Peyer's patch (tissue), 4 donors: ENCODE measurements at places on chromosomes 12 and 14. TPM values are rescaled to one million over a fixed set of nuclear protein-coding genes. Genes with fewer than 3 reads are reported as not detected.

Gene PLD4
- total RNA-seq = 4.1 TPM

Gene MYH7
- 0.18 TPM for total RNA-seq

DNA sequence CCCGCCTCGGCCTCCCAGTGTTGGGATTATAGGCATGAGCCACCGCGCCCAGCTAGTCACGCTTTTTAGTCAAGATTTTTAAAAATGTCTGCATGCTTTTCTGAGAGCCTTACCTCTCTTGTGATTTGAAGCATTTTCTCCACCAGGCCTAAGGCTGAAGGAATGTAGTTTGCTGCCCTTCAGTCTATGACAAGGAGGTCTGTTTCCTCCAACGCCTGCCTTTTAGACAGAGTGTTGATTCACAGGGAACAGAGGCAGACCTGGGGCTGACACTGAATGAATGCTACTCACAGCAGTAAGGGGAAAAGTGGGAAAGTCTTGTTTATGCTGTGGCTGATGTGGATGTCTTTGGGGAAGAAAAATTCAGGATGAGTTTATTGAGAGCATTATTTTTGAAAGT is 27.2 kb upstream of the MDM2 start:
- DNase-seq = no peak
- H3K4me1 ChIP-seq = no peaks in the 10 kb centered on the region
- H3K4me3 ChIP-seq = no peak overlapping the region
- H3K27ac ChIP-seq = no peak overlapping the region
- no peaks in the 10 kb centered on the region for H3K36me3 ChIP-seq
- H3K27me3 ChIP-seq = no peaks in the 10 kb centered on the region

Gene NYNRIN
- total RNA-seq = 8.1 TPM
